Mesenteric fat pad (tissue), 1 donor: ENCODE measurements at places on chromosomes 5 and 9. TPM values are rescaled to one million over a fixed set of nuclear protein-coding genes. Genes with fewer than 3 reads are reported as not detected.

GRCh38 chr9:136075881-136076678 lies 19.0 kb downstream of the NACC2 start:
- no peak for DNase-seq

DNA sequence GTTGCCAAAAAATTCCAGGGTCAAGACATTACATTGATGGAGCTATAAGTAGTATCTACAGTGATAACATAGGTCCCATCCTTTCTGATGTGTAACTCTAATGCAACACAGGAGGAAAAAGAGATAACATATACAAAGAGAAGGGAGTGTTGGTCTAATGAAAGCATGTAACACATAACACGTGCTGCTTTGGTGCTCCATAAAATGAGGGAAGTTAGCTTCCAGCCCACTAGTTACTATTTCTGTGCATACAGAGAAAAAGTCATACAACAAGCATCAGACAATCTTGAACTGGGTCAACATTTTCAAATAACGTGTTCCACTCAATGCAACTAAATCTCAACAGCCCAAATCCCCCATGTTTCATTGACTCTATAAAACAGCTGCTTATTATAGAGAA lies 11.7 kb downstream of the MLLT3 start:
- no peak for DNase-seq

DNA sequence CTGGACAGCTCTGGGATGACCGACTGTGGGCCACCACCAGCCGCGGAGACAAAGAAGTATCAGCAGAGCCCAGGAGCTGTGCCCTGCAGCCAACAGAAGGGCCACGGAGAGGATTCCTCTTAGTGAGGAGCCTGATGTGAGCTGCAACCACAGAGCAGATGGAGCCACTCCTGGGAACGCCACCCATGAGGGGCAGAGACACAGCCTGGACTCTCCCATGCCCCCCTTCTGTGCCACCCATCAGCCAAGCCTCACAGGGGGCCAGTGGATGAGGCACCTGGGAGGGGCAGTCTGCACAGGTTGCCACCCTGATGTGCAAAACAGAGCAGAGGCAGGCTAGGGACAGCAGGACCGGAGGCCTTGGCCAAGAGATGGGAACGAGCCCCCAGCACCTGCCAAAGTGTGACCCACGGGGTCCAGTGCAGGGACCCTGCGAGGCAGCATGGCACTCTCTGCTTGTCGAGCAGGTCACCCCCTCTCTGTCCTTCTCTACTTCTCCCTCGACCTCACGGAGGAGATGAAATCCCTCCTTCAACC lies 380.7 kb upstream of the IRX1 start:
- no peak for DNase-seq

Gene KIF4B
- not detected for total RNA-seq

Gene GARNL3
- 5.6 TPM for total RNA-seq

Gene CAMK2A
- total RNA-seq, result not detected

- DNase-seq, result peak; percentile 64
These were observed 74.3 kb downstream of the COL23A1 start for GRCh38 chr5:178515776-178516503.

Gene CAST
- total RNA-seq, result 299 TPM

DNA sequence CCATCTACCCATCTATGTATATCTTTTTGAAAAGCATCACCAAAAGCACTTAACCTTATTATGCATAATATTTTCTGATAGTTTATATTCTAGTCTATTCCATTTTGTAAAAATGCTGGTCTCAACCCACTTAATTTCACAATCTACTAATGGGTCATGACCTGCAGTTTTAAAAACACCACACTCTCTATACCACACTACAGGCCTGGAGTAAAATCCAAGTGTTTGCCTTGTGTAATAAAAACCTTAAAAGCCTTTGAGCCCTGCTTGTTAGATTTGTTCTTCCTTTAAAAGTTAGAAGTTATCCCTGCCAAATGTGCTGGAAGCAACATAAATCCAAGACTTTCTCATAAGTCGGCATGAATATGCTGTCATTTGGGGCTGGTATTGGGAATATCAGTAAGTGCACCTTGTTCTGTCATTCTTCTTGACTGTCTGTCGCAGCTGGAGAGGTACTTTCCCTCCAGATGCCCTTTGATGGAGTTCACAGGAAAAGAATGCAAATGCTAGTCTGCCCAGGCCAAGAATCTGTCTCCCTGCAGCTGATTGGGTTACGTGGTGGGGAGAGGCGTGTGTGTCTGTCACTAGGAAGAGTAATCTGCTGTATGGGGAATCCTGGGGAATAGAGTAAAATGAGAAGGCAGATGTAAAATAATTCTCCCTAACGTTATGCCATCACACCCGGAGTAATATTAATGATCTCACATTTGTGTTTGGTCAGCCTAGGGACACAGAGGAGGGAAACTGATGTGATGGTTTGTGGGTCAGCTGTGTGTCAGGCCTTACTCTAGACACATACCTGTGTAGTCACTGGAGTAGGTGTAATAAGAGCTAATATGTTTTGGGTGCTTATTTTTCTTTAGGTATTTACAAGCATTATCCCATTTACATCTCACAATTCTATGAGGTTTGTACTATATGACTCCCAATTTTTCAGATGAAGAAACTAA lies 79.4 kb downstream of the ZNF366 start:
- no peak for DNase-seq

DNA sequence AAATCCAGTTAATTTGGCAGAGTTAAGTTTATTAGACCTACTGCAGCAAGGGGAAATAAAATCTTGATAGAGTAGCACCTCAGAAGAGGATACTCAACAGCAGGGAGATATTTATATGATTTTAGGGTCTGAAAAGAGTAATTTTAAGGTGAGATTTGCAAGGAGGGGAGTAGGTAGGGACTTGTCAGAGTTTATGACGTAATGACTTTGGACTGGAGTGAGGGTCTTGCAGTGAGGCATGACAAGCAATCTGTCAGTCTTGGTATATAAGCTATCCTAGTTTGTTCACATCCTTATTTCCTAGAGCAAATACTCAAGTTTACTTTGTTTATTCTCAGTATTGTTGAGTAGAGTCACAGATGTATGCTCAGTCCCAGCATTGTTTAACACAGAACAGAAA lies 722.6 kb downstream of the TLE4 start:
- no peak for DNase-seq

GRCh38 chr5:173717959-173718358 lies 101.5 kb upstream of the BOD1 start:
- no peak for DNase-seq

- DNase-seq, result no peak
These were observed 843.7 kb downstream of the EFNA5 start for GRCh38 chr5:106827061-106827460.

GRCh38 chr5:78649861-78650496 lies 1.4 kb upstream of the LHFPL2 start:
- DNase-seq, result no peak

GRCh38 chr5:103262422-103262871 lies 3.9 kb downstream of the MACIR start:
- DNase-seq, result no peak

- DNase-seq, result no peak
These were observed 1668.2 kb downstream of the MAT2B start for GRCh38 chr5:165173651-165174050.

DNA sequence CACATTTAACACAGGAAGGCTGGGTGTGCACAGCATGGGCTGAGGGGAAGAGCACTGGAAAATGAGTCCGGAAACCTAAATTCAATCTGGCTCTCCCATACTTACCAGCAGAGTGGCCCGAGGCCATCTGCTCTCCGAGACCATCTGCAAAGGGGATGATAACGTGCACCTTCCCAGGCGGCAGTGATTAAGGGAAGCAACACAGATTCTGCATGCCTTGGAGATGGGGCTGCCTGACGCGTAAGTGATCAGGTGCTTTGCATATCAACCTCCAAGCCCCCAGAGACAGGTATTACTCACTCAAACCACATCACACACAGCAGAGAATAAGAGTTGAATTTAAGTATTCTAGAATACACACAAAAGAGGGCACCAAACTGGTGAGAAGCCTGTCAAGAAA lies 9.1 kb downstream of the EPB41L4B start:
- no peak for DNase-seq

Gene LRRTM2
- total RNA-seq, result 1.3 TPM

DNA sequence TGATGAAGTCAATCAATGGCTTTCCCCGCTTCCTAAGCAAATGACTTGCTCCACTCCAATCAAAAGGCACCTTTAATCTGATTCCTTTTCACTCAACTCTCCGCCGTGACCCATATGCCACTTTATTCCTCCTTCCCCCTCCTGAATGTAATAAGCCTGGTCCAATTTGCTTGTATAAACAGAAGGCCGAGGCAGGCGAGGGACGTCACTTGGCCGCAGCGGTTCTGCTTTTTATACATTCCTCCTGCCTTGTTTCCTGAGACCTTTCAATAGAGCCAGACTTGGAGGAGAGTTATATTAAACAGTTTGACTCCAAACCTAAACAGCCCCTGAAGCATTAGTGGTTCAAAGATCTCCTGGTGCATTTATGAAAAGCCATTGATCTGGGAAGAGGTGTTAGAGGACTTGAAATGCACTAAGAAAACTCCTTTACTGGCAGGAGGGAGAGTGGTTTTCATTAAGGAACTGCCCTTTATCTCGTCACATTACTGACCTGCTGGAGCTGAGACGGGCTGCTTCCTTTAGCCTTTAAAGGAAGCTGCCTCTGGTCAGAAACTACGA lies 273.4 kb downstream of the SLIT3 start:
- DNase-seq, result no peak

- no peak for DNase-seq
These were observed at the start of gene OGN for GRCh38 chr9:92404042-92404836. Gene OGN, minus strand, starts transcription at chr9:92404578. Its CDS starts 1,171 bp downstream, at chr9:92403407.

Gene KIAA0825
- total RNA-seq, result 3.8 TPM

DNA sequence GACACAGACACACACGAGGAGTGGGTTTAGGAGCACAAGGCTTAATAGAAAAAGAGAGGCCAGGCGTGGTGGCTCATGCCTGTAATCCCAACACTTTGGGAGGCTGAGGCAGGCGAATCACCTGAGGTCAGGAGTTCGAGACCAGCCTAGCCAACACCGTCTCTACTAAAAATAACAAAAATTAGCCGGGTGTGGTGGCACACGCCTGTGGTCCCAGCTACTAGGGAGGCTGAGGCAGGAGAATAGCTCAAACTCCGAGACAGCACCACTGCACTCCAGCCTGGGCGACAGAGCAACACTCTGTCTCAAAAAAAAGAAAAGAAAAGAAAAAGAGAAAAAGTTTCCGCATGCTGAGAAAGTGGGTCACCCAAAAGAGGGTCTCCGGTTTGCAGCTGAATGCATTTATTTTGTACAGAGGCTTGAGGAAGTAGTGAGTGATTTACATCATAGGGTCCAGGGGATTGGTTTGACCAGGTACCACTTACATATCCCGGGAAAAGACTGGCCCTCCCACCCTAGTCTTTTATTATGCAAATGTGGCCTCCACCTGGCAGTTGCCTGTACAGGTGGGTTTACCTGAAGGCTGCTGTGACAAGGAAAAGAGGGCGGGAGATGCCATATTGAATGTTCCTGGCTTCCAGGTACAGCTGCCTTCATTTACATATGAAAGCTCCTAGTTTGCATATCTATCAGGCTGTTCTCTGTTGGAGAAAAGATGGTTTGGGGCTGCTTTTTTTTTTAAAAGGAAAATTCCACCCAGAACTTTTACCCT lies 366.2 kb upstream of the GRAMD2B start:
- no peak for DNase-seq

Gene SLC22A4
- 5.4 TPM for total RNA-seq

DNA sequence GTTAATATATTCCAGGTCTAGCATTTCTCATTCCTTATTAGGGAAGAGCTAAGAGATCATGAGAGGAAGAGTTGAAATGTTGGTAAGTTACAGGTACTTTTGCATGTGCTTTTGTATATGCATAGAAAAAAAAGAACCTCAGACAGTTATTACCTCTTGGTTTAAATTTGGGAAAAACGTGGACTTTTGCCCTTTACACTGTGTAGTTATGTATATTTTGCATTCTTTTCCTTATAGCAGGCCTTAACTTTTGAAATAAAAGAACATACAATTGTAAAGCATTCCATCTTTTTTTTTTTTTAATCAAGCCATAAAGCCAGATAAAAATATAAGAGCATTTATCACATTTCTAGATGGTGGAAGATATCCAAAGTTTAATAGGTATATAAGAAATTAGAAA lies 61.4 kb downstream of the RIC1 start:
- DNase-seq, result no peak

DNA sequence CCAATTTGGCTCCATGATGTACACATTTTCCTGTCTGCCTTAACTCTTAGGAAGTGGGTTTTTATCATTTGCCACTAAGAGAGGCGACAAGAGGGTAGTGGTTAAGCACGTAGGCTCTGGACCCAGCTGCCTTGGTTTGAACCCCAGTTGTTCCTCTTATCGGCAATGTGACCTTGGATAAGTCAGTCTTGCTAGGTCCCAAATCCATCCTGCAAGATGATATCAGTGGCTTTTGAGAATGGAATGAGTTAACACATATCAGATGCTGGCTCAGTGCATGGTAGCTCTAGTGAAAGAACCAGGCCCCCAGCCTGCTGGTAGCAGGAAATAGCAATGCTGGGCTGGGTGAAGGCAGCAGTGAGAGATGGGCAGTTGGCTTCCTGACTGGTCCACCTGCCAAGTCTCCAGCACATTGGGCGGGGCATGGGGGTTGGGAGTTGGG lies 72.5 kb downstream of the STK10 start:
- DNase-seq, result no peak

GRCh38 chr9:75002422-75003023 lies 25.6 kb downstream of the CARNMT1 start:
- DNase-seq, result no peak

DNA sequence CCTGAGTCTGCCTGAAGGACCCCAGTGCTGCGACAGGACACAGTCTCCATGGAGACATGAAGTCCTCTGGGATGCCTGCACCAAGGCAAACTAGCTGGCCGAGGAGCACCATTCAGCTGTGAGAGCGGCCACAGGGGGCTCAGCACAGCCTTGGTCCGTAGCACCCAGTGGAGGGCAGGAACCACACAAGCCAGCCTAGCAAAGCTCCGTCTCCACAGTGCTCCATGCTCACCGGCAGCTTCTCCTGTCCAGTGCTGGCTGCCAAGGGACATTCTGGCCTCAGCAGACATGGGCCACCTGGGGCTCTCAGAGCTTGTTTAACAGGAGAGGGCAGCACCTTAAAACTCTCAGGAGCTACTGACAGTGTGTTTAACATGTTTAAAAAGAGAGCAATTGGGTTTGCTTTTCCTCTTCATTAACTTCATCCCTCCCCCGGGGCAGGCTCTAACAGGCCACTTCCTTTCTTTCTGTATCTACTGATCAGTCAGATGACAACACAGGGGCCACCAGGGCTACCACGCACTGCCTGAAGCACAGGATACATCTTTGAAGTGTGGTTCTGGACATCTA lies 57.0 kb downstream of the SECISBP2 start:
- DNase-seq, result no peak

DNA sequence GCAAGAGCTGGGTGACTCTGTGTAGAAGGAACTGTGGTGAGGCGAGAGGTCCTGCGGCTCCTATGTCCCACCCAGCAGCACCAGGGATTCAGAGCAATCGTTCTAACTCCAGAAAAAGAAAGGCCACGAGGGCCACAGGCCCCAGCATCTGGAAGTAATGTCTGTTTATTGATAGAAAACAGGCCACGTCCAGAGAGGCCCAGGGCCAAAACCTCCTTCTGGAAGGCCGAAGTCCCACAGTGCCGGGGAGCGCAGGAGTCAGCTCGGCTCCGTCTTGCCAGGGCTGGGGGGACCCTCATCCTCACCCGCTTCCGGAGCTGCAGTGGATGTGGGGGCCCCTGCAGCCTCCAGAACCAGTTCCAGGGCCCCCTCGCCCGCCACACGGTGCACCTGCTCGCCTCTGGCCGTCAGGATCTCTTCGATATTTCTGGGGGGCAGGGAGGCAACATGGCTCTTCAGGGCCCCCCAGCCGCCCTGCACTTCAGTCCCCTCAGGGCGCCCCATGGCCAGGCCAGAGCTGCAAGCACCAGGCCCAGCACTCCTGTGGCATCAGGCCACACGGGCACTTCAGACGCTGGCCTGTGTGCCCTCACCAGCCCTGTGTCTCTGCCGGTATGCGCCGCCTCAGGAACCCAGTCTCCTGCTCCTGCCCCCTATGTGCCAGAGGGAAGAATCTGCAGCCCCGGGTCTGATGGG lies 1.6 kb downstream of the DNLZ start:
- DNase-seq, result no peak
